ENCODE measurements at places on chromosomes 7 and 10.
A peak's percentile ranks its signal among the peaks of the same experiment; 100 is the strongest.

DNA sequence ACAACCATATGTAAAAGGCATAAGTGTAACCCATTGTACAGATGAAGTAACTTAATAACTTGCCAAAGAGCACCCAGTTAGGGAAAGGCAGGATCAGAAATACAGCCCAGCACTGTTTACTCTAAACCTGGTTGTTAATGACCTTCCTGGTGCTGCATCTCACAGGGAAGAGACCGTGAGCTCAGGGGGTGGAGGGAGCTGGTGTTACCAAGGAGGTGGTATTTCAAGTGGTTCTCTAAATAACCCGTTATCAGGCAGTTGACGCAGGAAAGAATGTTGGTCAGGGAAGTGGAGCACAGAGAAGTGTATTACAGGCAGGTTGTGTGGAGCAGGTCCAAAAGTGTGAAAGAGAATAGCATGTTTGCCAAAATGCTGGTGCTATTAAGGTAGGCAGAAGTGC lies 4.4 kb upstream of the ST7 start:
- DNase-seq: no peak

GRCh38 chr7:107109955-107110354 lies 58.8 kb upstream of the HBP1 start:
- DNase-seq: no peak

- DNase-seq: no peak
Measured at GRCh38 chr7:87159538-87159937, 7.3 kb downstream of the DMTF1 start.

DNA sequence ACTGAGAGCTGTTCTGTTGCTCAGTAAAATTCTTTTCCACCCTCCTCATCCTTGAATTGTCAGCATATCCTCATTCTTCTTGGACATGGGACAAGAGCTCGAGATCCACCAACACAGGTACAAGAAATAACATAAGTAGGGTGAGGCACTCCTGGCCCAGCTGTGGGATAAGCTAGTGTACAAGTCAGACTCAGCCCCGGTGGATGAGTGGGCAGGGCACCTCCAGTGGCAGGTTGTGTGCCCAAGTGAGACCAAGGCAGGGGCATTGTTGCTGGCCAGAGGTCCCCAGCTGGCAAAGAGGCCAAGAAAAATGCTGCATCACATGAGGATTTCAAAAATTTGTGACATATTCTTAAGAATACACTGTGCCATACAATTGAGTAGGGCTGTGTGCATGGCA lies 402.0 kb upstream of the ZWINT start:
- no peak for DNase-seq

DNA sequence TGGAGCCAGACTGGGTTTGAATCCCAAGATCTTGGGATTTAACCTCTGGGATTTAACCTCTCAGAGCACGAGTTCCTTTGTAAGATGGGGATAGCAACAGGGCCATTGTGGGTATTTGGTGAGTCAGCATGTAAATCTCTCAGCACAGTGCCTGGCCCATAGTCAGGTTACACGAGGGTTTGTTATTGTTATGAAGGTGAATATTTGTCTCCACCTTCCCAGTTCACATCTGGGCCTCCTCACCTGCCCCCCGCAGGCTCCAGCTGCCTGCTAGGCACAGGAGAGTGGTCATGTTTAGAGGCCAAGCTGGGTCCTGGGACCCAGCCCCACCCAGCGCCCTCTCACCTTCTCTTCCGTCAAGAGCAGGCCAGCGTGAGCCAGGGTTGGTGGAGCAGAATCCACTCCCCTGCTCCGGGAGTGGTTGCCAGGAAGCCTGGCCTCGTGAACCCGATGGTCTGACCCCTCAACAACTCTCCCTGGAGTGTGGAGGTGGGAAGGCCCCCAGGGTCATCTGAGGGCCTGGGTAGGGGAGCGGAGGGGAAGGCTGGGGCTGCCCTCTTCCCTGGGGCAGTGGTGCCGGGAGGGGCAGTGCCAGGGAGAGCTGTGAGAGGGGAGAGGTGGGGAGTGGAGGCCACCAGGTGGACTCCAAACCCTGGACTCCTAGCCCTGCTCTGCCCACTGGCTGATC lies 26.0 kb downstream of the FAM241B start:
- no peak for DNase-seq

GRCh38 chr10:86756511-86757112 lies at the start of gene BMPR1A:
Gene BMPR1A, plus strand, starts transcription at chr10:86756619. Its CDS starts 119,400 bp downstream, at chr10:86876019.
- DNase-seq: no peak

DNA sequence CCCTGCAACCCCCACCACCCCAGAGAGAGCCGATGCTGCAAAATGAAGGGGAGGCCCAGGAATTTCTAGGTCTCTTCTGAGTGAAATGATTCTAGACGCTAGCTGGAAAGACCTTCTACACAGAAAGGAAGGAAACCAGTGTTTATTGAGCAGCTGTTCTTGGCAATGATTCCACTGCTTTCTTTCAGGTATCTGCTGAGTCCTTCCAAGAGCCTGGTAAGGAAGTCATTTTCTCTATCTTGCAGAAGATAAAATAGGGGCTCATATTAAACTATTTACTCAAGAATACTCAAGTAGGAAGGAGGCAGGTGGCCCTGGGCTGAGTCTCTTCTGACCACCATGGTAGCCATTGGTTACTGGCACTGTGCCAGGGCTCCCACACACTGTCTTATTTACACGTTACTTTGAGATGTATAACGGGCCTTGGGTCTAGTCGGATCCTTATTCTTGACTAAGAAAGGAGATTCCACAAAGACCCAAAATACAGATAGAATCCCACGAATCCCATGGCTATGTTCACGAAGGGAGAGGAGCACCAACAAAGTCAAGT lies 112.1 kb downstream of the GALNT11 start:
- DNase-seq: no peak

- DNase-seq: no peak
Measured at GRCh38 chr10:30897547-30897946, 134.1 kb downstream of the ZNF438 start.

- DNase-seq: no peak
Measured at GRCh38 chr7:100899432-100899831, 3.7 kb upstream of the ACHE start.

DNA sequence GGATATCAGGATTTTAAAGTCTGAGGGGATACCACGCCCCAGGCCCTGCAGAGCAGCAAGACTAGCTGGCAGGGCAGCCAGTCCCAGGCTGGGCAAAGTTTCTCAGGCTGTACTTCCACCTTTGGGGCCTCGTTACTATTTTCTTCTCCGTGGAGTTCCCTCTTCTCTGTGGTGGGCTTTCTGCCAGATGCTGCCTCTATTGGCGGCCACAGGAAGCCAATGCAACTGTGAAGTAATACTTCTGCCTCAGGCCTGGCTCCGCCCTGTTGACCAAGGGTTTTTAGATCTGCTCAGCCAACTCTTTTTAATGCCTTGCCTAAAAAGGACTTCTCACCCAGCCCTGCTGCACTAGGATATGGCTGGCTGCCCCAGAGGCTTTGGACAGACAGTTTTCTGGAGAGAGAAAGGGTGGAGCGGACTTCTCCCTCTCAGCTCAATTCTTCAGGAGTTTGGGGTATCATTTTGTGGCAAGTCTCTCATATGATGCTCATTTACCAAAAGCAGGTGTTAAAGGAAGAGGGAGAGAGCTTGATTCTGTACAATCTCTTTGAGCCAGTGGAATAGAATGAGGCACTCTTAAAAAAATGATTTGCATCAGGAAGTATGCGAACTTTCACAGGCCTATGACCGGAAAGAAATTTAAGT lies 67.4 kb downstream of the HHEX start:
- DNase-seq: no peak

DNA sequence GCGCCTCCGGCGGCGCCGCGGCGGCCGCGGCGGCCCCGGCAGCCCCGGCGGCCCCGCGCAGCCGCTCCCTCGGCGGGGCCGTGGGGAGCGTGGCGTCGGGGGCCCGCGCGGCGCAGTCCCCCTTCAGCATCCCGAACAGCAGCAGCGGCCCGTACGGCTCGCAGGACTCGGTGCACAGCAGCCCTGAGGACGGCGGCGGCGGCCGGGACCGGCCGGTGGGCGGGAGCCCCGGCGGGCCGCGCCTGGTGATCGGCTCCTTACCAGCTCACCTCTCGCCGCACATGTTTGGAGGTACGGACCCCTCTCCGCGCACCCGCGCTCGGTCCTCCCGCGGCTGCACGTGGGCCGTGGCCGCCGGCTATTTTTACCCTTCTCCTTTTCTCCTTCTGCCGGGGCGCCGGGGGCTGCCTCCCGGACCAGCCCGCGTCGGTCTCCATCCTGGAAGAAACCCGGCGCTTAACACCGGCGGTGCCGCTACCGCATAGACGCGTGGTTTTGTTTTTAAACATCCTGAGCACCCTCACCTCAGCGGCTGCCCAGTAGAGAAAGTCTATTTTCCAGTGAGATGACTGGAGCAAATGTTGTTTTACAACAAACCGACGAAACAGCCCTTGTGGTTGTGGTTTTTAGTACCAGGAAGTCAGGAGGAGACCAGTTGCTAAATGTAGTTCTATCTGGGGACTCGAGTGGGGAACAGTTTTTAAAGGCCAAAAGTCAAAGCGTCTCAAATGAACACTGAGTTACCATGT lies 1.3 kb downstream of the ZNRF2 start:
- DNase-seq: peak; percentile 30

GRCh38 chr7:117661328-117661727 lies 181.5 kb downstream of the CFTR start:
- DNase-seq: no peak

GRCh38 chr10:88840104-88840503 lies 11.5 kb downstream of the ANKRD22 start:
- DNase-seq: no peak

GRCh38 chr7:142866361-142867096 lies 11.7 kb downstream of the EPHB6 start:
- no peak for DNase-seq

DNA sequence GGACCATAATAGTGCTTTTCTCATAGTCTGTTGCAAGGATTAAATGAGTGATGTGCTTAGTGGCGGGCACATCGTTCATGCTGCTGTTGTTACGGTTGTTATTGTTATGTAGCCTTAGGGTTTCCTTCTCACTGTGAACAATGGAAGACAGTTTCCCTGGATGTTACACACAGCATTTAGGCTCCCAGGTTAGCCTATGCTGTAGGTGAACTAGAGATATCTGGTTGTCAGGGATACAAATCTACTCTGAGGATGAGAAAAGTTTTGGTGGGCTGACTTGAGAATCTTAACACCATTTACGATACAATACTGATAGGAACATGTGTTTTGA lies 14.7 kb downstream of the SH3PXD2A start:
- no peak for DNase-seq

GRCh38 chr10:102131286-102132170 lies 1.3 kb upstream of the PPRC1 start:
- no peak for DNase-seq

- no peak for DNase-seq
Measured at GRCh38 chr7:140211698-140212097, 34.9 kb upstream of the KDM7A start.

DNA sequence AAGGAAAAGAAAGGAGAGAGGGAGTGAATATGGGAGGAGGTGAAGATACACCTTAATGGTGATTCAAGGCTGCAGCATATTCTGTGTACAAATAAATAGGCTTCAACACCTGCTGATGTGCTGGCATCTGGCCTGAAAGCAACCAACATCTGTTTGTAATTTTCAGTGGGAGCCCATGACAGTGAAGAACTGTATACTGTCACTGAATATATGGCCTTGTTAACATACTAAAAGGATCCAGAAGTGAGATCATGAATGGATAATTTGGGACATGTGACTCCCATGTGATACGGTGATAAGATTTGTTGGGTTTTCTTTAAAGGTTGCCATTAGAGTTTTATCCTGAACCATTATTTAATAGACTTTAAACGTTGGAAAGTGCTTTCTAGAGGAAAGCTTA lies 459.3 kb downstream of the CNTNAP2 start:
- no peak for DNase-seq

- DNase-seq: no peak
Measured at GRCh38 chr7:84021292-84021908, 173.2 kb downstream of the SEMA3A start.

GRCh38 chr7:70098905-70099672 lies 500.8 kb downstream of the AUTS2 start:
- no peak for DNase-seq

DNA sequence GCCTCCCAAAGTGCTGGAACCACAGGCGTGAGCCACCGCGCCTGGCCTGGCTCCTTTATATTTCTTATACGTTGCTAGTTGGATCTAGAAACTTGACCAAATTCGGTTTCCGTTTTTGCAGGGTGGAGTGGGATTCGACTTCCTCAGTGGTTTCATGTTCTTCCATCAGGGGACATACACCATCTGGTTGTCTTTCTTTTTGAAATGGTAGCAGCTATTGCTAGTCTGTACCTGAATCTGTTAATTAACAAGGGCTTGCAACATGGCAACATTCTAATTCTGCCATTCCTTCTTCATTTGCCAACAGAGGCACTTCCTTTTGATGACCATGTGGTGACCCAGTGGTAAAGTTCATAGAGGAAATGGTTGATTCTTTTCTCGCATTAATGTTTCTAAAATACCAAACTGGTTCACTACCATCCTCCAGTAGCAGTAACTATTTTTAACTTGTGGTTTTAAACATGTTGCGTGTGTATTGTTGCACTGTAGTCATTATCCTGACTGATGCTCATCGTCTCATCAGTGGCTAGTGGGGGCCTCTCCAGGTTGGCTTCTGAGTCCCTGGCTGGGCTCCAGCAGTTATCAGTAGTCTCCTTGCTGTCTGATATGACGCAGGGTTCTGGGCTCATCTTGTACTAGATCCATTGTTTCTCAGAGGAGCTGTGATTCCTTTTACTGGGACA lies 159.2 kb downstream of the RGS10 start:
- DNase-seq: no peak

GRCh38 chr7:133044722-133045473 lies 37.0 kb downstream of the CHCHD3 start:
- DNase-seq: no peak

DNA sequence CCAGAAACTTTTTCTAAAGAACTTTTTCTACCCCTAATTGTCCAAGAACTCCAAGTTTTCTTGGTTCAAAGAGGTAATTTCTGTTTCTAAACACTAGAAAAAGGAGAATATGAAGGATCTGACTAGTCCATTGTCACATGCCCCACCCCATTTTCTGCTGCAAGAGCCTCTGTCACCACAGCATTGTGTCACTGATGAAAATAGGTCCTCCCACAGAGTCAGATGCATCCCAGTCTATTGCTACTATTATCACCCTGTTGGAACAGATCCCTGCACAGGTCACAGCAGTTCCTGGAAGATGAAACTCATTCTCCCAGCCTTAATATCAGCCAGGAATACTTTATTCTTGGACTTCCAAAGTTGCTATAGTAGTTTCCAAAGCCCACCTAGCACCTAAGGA lies 7.5 kb upstream of the CFTR start:
- no peak for DNase-seq

DNA sequence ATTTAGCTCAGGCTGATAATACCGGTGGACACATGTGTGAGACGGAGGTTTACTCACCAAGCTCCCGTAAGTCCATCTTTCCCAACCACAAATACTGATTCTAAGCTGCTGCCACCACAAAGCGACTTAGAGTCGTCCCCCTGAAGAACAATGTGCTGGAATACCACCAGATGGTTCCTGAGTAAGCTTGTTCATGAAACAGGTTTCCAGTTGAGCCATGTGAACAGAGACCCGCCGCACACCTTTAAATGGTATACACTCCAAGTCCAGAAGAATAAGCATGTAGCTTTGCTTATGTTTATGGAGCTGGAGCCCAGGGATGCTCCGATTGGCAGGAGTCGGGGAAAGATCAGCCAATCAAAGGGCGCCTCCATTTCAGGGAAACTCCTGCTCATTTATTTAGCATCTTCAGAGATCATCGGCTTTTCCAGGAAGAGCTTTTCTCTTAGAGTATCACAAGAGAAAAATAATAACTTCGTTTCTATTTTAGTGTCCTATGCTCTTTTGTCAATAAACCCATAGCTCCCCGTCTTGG lies 261.6 kb upstream of the AOAH start:
- DNase-seq: no peak
